A549 treated with RU486 at 1 μM for 4 hours (cell line): ENCODE measurements at places on chromosomes 5 and 9. TPM values are rescaled to one million over a fixed set of nuclear protein-coding genes. Genes with fewer than 3 reads are reported as not detected.

Gene COL23A1
- total RNA-seq, result not detected in 5 replicates

Gene F12
- total RNA-seq, result 11.8 to 26.6 TPM (median 21.3 TPM) in 5 replicates

Gene ACTBL2
- total RNA-seq, result 0.06 to 0.07 TPM in 2 of 5 replicates, not detected in the others

Gene RALGDS
- 21.6 to 30.1 TPM (median 27.6 TPM) in 5 replicates for total RNA-seq

Gene DRD1
- total RNA-seq, result 0.37 to 1.0 TPM (median 0.64 TPM) in 5 replicates

Gene IFNK
- total RNA-seq, result not detected in 5 replicates

Gene CARTPT
- not detected in 5 replicates for total RNA-seq

Gene SPIN1
- 22.7 to 39.7 TPM (median 38.6 TPM) in 5 replicates for total RNA-seq

Gene FOXI1
- not detected in 5 replicates for total RNA-seq

Gene CSF2
- total RNA-seq, result 0.27 to 0.79 TPM (median 0.50 TPM) in 5 replicates

Gene DND1
- 0.48 to 0.94 TPM (median 0.73 TPM) in 5 replicates for total RNA-seq

Gene SPATA31A3
- total RNA-seq, result not detected in 5 replicates

Gene PCDHGC5
- total RNA-seq, result 0.02 to 0.09 TPM in 2 of 5 replicates, not detected in the others

Gene EXD3
- total RNA-seq, result 4.0 to 7.3 TPM (median 5.5 TPM) in 5 replicates

Gene BARHL1
- not detected in 5 replicates for total RNA-seq

Gene SLC36A1
- total RNA-seq, result 8.5 to 10.7 TPM (median 9.9 TPM) in 5 replicates

Gene WNT8A
- total RNA-seq, result not detected in 5 replicates

Gene RNF208
- total RNA-seq, result 1.1 to 2.2 TPM (median 2.0 TPM) in 5 replicates

Gene PTTG1
- 204 to 310 TPM (median 215 TPM) in 5 replicates for total RNA-seq

Gene PCDHGA1
- total RNA-seq, result 0.31 to 0.42 TPM (median 0.35 TPM) in 5 replicates

Gene OR13C4
- total RNA-seq, result not detected in 5 replicates

Gene WHRN
- 3.9 to 8.1 TPM (median 6.7 TPM) in 5 replicates for total RNA-seq

Gene STKLD1
- total RNA-seq, result 0.08 to 1.4 TPM (median 0.67 TPM) in 5 replicates

Gene AIF1L
- total RNA-seq, result 0.94 to 1.5 TPM (median 1.1 TPM) in 5 replicates

Gene GPR150
- 0.07 to 0.26 TPM (median 0.19 TPM) in 4 of 5 replicates, not detected in the other for total RNA-seq
